ENCODE measurements at places on chromosomes 16 and 17. TPM values are rescaled to one million over a fixed set of nuclear protein-coding genes. Genes with fewer than 3 reads are reported as not detected.

- DNase-seq = no peak
Measured at GRCh38 chr16:140175-140857, 1.8 kb upstream of the NPRL3 start.

DNA sequence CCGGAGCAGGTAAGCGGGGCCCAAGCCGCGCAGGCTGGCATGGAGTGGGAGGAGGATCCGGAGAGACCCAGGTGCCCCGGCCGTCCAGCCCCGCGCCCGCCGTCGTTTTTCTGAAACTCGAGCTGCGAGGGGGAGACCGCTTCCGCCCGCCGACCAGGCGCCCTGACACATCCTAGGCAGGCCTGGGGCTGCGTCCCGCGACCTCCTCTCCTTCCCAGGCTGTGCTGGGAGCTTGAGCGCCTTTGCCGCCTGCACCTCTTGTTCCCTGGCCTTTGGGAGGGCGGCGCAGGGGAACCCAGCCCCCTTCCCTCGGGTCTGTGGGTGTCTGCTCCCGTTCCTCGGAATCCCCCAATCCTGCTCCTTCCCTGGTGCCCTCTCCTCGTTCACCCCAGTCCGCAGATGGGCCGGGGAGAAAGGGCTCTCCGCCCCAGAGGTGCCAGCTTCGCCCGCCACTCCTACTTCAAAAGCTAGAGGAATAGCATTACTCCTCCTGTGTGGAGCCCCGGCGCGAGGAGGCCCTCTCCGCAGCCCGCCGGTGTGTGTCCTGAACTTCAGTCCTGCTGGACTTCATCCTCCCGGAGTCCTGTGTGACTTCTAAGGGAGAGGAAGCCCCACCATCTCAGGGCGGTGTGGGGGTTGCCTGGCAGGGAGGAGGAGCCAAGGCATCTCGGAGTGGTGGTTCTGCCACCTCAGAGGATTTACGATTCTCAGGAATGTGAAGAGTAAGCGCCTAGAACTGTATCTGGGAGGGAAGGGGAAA, 1.0 kb downstream of the NHERF1 start:
- no peak for DNase-seq

DNA sequence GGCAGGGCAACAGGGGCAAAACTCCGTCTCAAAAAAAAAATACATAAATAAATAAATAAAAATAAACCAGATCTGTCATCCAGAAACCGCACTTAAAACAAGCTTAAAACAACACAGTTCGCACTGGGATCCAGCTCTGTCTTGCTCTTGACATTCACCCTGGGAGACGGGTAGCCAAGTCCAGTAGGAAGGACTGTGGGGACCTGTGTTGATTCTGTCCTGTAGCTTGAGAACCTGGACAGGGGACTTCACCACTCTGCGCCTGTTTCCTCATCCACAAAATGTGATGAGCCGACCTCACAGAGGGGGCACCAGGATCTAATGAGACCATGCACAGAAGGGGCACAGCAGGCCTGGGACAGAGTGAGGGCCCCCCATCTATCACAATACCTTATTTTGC, 1.5 kb upstream of the RAI1 start:
- DNase-seq = no peak

- DNase-seq = no peak
Measured at GRCh38 chr16:600781-601180, 10.9 kb downstream of the RAB40C start.

DNA sequence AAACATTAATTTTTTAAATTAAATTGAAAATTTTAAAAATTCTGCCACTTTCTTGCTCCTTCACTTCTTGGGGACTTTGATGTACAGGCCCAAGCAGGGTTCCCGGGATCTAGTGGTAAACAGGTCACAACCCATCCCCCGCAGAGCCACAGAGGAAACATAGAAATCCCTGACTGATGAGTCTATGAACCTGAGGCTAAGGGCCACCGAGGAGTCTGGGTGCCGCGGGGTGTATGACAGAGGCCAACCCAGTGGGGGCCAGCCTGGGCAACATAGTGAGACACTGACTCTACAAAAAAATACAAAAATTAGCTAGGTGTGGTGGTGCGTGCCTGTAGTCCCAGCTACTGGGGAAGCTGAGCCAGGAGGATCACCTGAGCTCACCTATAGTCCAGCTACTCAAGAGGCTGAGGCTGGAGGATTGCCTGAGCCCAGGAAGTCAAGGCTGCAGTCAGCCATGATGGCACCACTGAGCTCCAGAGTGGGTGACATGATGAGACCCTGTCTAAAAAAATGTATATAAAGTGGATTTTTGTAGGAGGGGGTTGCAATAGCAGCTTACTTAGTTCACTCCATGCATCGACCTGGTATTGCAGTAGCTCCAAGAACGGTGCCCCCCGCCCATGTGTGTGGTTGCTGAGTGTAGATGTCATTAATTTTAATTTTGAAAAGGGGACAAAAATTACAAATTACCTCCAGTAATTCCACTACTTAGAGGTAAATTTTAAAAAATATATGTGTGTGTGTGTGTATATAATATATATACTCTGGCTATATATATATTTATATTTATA, 9.2 kb upstream of the FLYWCH1 start:
- DNase-seq = no peak

- DNase-seq = no peak
Measured at GRCh38 chr17:72970246-72970645, 122.2 kb downstream of the SLC39A11 start.

DNA sequence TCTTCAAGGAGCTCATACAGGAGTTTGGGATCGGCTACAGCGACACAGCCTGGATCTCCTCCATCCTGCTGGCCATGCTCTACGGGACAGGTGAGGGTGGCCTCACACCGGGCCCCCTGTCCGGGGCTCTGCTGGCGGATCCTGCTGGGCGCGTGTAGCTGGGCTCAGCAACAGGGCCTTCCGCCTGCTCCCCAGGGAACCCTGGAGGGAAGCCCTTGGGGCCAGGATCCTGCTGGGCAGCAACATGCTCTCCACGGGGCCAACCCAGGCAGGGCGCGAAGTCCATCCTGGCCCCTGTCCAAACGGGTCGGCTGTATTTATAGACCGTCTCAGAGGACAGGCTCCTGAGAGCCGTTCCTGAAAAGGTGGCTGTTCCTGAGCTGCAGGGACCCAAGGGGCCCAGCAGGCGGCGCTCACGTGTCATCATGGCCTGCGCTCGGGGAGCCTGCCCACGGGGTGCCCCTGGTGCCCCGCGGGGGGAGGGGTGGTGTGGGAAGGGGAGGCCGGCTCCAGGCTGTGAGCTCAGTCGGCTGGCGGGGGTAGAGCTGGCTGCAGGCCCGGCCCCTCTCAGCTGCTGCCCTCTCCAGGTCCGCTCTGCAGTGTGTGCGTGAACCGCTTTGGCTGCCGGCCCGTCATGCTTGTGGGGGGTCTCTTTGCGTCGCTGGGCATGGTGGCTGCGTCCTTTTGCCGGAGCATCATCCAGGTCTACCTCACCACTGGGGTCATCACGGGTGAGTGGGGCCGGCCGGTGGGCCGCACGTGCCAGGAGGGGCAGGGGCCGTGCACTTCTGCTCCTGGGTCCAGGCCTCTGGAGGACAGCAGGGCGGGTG, 7.5 kb downstream of the SLC16A3 start:
- no peak for DNase-seq

GRCh38 chr17:32941419-32942032, 13.6 kb downstream of the TMEM98 start:
- DNase-seq = no peak

GRCh38 chr17:30220414-30220813, 15.1 kb downstream of the SLC6A4 start:
- DNase-seq = no peak

GRCh38 chr16:3119701-3120408, 7.5 kb downstream of the ZNF205 start:
- DNase-seq = no peak

GRCh38 chr17:74449773-74450172, 16.7 kb upstream of the CD300A start:
- no peak for DNase-seq

- no peak for DNase-seq
Measured at GRCh38 chr17:31078290-31078689, 16.5 kb upstream of the NF1 start.

DNA sequence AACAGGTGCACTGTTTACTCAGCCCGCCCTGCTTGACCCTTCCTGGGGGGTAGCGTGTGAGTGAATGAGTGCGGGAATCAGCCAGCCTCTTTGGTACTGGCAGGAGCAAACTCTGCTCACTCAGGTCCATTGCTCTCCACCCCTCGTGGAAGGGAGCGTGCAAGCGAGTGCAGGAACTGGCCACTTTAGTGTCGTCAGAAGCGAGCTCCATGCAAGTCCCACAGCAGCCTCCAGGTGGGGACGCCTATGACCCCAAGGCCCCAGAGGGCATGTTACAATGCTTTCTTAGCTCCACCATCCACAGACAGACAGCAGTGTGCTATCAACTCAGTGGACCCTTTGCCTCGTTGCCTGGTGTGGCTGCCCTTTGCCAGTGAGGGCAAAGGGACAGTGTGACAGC, 1025.1 kb upstream of the CDH8 start:
- DNase-seq = no peak

- no peak for DNase-seq
Measured at GRCh38 chr16:73823205-73823849, 473.3 kb upstream of the PSMD7 start.

- no peak for DNase-seq
Measured at GRCh38 chr17:17116406-17116805, 74.1 kb downstream of the MPRIP start.

DNA sequence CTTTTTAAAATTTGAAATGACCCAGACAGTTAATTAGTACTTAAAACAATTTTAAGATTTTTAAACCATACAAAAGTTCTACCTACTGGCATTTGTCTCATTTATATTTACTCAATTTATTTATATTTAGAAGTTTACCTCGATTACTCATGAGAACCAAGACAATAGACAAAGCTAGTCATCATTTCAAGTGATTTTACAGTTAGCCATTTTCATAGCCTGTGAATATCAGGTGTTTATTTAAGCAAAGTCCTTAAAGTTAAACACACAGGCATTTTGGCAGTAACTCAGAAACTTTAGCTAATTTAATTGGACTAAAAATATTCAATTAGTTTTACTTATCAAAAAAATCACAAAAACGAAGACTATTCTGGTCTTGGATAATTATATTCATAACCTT, 101.6 kb upstream of the KIF2B start:
- no peak for DNase-seq

DNA sequence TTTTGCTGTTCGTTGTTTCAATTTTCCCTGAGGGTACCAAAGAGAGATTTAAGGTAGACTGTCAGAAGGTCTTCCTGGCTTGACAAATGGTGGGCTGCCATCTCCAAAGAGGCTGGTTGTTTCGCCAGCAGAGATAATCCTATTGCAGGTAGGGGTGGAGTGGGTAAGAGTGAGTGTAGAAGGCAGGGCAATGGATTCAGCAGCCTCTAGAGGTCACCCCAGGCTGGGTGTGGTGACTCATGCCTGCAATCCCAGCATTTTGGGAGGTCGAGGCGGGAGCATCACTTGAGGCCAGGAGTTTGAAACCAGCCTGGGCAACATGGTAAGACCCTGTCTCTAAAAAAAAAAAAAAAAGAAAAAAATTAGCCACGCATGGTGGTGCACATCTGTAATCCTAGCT, 34.6 kb downstream of the DCAKD start:
- DNase-seq = no peak

GRCh38 chr16:86071611-86072240, 172.8 kb downstream of the IRF8 start:
- no peak for DNase-seq

DNA sequence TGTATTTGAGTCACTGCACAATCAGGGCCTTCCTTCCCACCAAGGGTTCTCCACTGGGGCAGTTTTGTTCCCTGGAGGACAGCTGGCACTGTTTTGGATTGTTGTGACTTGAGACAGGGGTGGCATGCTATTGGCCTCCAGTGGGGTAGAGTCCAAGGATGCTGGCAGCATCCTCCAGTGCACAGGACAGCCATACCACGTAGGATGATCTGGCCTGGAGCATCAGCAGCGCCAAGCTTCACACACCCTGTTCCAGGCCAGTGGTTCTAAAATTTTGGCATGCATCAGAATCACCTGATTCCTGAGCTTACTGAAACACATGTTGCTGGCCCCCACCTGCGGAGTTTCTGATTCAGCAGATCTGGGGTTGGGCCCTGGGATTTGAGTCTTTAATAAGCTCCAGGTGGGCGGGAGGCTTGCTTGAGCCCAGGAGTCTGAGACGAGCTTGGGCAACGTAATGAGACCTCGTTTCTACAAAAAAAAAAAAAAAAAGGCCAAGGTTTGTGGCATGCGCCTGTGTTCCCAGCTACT, 83.2 kb downstream of the MGAT5B start:
- DNase-seq = no peak

DNA sequence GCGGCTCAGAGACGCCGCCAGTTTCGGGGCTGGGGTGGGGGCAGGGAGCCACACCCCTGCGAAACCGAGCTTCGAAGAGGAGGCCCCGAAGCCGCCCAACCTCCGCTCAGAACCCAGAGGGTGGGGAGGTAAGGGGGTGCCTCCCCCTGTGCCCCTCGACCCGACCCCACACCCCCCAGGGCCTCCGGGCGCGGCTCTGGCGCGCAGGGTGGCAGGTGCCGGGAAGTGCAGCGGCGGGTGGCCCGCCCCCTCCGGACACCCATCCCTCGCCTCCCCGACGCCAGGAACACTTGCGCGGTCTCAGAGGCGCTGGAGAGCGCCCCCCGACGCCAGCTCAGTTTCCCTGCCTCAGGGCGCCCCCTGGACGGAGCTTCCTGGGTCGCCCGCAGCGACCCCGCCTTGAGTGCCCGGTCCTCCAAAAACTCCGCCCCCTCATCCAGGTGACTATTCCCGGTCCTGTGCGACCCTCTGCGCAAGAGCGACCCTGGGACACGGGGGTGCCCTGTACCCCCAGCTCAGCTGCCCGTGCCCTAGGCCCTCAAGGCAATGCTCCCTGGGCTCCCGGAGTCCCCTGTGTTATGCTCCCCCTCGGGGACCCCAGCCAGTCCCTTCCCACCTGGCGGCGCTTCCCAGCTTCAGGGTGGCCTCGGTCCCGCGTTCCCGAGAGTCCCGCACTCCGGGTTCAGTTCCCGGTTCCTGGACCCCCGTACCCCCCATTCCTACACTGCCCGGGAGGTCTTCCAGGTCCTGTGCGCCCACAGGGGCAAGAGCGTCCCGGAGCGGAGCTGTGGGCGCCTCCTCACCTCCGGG, 562 bp downstream of the PPL start:
- peak; percentile 51 for DNase-seq

- DNase-seq = no peak
Measured at GRCh38 chr17:7560172-7561027, 1.3 kb upstream of the SENP3 start.

Gene BAHCC1
- polyA plus RNA-seq = 15.9 TPM

Gene SMIM5
- 5.7 TPM for polyA plus RNA-seq

Gene IRX5
- 12.3 TPM for polyA plus RNA-seq

Gene TMEM98
- polyA plus RNA-seq = 210 TPM

Gene NPIPA2
- 9.8 TPM for polyA plus RNA-seq

Gene ZNF597
- 3.7 TPM for polyA plus RNA-seq
